ENCODE measurements at places on chromosomes 2 and 18.

DNA sequence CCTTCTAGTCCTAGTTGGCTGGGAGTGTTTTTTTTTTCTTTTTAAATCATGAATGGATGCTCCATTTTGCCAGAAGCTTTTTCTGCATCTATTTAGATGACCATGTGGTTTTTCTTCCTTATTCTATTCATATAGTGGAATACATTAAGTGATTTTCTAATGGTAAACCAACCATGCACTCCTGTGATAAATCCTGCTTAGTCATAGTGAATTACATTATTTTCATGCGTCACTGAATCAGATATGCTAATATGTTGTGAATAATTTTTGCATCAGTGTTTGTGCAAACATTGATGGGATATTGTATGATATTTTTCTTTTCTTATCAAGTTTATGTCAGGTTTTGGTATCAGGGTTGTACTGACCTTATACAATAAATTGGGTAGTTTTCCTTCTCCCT, 229.3 kb upstream of the REV1 start:
- DNase-seq: no peak

DNA sequence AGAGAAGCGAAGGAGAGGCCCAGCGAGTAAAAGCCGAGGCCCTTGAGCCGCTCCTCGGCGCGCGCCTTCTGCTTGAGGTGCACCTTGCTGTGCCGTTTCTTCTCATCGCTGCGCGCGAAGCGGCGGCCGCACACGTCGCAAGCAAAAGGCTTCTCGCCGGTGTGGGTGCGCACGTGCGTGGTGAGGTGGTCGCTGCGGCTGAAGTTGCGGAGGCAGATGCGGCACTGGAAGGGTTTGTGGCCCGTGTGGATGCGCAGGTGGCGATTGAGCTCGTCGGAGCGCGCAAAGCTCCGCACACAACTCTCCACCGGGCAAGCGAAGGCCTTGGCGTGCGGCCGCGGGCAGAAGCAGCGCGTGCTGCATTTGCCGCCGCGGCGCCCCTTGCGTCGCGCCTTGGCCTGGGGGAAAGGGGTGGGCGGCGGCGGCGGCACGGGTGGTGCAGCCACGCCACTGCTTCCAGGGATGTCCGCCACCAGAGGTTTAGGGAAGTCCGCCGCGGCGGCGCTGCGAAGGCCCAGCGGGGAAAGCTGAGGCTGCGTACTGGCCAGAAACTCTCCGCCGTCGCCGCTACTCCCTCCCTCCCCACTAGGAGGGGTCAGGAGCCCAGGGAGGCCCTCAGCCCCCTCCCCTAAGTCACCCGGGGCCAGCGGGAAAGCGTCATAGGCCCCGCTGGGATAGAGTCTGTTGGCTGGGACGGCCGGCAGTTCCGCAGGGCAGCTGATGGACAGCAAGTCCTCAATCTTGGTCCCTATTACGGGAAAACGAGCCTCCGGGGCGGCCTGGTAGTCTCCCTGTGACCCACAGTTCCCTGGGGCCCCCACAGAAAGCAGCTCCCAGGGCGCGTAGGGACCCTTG, 1.7 kb downstream of the EGR4 start:
- no peak for DNase-seq

DNA sequence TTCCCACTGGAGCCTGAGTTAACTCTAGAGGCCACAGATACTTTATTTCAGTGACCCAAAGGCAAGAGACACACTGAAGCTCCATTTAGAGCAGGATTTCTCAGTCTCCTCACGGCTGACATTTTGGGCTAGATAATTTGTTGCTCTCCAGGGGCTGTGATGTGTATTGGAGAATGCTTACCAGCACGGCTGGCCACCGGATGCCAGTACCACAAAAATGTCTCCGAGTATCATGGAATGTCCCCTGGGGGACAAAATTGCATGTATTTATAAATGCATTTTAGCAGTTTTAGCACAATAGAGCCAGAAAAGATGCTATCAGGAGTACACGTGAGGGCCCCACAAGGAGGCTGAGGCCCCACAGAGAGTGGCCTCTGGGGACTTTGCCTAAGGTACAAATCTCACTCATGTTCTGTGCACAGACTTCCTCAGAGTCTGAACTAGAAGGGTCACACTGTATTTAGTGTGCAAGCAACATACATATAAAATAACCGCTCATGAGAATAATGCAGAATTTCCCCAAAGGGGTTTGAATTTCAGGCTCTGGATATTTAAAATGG, 20.5 kb upstream of the DCC start:
- DNase-seq: no peak

DNA sequence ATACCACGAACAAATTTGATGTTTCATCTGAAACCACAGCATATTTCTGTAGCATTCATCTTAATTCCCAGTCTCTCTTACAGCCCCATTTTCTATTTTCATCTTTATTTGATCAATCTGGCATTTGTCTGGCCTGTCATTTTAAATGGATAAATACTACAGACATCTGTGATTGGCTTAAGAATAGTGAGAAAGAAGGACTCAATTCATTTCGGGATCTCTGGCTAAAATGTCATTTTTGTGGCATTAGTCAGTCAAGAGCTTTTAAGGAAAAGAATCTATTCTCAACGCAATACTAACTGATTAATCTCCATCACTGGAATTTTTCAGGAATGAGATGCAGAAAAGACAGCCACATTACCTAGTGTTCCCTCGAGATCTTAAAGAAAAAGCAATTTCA, 585.9 kb downstream of the IRS1 start:
- no peak for DNase-seq

GRCh38 chr2:15311201-15311907, 249.8 kb downstream of the NBAS start:
- no peak for DNase-seq

DNA sequence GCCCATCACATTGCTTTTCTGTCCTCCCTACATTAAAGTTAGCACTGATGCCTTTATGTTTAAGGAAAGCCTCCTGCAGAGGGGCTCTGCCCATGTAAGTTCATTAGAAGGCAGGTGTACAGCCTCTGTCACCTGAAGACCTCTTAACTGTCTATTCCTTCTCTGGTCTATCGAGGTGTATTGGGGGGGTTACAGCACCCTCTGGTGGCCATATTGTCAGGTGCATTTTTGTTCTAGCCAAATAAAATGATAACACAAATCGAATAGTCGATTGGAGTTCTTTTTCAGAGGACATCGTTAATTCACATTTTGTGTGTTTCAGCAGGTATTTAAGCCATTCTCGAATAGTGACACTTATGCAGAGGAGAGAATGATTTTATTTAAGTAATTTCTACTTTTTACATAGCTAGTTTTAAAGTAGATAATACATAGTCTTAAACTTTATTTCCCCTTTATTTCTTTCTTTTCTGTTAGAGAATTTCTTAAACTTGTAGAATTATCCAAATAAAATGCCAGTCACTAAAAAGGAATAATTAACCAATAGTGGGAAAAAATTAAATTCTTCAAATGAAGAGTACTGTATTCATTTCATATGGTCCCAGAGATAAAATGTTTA, 136.8 kb downstream of the NEDD4L start:
- no peak for DNase-seq
